ENCODE measurements at places on chromosomes 7 and 10.

DNA sequence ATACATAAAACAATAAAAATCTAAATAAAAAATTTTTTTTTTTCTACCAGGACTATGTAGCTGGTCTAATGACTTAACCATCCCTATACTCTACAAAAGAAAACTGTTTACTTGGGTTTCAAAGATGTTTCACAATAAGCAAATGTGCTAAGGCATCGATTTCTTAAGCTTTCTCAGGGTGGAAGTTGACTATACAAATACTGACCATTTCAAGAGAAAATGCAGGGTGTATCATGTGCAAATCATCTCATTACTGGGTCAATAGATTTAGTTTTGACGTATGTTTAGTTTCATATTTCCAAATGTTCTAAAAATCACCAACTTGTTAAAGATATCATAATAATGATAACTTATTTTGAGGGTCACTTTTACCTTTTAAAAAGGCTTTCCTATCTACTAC lies 7.5 kb downstream of the NRP1 start:
- no peak for DNase-seq

DNA sequence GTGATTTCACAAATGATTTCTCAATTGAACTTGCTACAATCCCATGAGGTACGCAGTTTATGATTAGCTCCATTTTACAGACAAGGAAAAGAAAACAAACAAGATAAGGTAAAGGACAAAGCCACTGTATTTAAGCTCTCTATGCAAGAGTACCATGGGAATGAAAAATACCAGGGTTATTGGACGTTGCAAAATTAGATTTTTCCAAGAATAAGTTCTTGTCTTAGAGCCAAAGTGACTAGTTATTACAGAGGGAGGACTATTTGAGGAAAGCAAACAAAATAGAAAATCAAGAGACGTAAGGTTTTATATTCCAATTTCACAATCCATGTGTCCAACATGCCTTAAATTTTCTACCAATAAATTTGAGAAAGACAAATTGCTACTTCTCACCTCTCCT lies 97.9 kb upstream of the PTN start:
- no peak for DNase-seq

- no peak for DNase-seq
Measured at GRCh38 chr10:6044060-6044459, 18.1 kb downstream of the IL2RA start.

- no peak for DNase-seq
Measured at GRCh38 chr7:12583176-12583575, 12.7 kb downstream of the SCIN start.

DNA sequence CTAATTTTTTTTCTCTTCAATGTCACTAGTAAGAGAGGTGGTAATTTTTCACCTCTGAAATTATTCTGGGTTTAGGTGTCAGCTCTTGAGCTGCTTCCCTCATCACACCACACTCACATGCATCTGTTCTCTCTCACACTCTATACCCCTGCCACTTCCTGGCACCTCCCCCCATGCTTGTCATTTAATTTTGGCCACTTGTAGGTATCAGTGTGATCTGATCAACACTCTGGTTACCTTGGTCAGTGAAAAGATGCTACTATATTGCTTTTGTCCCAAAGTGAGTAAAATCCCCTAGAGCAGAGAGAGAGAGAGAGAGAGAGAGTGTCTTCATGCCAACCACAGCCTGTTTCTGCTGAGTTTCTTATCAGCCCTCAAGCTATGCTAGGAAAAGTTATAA lies 42.5 kb downstream of the STK17A start:
- no peak for DNase-seq
